ENCODE measurements at places on chromosomes 2 and 18.

DNA sequence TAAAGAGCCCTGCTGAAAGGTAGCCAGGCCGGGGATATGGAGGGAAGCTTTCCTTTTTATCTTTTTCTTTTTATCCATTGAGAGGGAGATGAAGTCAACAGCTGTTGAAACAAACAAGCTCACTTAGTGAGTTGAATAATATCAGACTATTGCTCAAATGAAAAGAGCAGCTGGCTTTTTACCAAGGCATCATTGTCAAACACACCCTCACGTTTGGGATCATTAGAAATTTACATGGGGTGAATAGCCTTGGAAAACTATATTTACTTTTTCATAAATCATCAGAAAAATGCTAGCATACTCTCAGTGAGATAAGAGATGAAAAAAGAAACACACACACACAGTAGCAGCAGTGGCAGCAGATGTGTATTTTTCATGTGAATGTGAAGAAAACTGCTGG lies 71.5 kb upstream of the HNMT start:
- no peak for DNase-seq

GRCh38 chr18:63262369-63263335 lies 56.9 kb downstream of the BCL2 start:
- no peak for DNase-seq

- DNase-seq: no peak
Observed at GRCh38 chr2:17427401-17427800, 90.8 kb downstream of the RAD51AP2 start.

GRCh38 chr2:180657054-180657453 lies 323.4 kb upstream of the UBE2E3 start:
- DNase-seq: no peak
